ENCODE measurements at places on chromosomes 1 and 21.

DNA sequence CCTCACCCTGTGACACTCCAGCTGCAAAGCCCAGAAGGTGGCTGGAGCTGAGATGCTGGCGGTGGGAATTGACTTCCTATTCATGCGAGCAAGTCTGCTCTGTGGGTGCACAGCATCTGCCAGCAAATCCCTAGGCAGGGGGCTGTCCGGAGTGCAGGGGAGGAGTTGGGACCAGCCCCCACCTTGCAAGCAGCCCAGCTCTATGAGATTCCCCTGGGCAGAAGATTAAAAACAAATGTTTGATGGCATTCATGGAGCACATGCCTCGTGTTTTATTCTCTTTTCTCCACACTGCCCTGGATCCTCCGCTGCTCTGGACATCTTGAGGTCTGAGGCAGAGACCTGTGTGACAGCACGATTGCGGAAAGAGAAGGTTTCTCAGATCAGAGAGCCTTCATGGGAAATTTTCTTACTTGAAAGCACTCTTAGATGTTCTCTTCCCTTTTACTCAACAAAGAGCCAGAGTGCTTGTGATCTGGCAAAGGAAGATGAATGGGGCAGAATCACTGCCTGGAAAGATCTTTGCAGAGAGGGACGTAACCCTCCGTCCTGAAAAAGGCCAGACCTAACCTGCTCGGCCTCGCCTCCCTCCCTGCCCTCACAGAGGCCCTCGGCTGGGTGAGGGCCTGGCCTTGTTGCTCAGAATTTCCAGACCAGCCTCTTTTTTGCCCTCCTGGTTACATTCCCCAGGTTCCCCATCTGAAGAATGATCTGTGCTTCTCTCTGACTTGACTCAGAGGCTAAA lies 597.1 kb downstream of the KIF26B start:
- no peak for DNase-seq

DNA sequence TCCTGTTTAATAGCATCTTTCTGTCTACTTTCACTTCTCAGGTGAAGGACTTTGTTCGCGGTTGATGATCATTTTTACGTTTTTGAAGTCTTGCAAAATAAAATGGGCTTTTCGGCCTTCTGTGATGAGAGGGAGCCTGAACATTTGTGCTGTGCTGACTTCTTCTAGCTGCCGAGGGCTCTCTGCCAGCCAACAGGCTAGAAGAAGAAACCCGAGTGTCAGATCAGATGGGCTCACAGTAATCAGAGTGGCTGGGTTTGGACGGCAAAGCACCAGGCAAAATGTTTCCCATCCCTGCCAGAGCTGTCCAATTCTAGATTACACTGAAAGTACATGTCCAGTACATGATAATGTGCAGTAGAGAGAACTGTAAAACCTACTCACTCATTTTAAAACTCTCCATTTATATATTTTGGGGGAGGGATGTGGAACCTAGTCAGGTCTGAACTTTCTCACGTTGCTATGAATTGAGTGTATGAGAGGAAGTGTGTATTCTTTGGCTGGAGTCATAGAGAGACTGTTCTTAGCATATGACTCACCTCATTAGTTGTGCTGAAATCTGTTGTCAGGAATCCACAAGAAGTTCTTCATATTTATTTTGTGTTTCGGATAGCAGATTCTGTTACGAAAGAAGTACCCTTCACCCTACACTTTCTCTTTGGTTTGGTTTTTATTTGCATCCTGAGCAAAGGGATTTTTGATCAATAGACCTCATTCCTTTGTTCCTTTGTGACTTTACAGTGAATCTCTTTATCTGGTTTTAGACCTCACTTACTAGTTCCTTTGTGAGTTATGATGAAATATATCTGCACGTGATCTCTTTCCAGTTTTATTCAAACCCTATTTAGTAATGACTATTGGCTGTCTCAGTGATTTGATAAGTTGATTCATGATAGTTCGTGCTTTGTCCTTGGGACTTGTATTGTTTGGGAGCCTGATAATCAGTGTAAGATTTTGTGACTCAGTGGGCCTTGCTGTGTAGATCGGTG lies 4.8 kb downstream of the ATP1A1 start:
- DNase-seq, result peak; percentile 78

DNA sequence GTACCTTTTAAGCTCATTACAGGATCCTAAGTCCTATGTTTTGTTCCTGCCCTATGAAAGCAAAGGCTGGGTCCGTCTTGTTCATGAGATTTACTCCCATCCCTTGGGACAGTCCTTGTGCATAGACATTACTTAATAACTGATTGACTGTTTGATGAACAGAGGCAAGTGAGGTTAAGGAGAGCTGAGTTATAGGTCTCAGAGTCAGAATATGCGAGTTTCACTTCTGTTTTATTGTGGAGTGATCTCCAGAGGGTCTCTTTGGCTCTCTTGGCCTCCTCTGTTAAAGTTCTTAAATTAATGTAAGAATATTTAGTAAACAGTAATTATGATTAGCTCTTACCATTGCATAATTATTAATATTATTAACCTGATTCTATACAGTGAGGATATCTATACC lies 52.6 kb downstream of the BRINP2 start:
- DNase-seq, result no peak

- no peak for DNase-seq
Observed at GRCh38 chr1:7578206-7578605, 192.9 kb upstream of the VAMP3 start.

DNA sequence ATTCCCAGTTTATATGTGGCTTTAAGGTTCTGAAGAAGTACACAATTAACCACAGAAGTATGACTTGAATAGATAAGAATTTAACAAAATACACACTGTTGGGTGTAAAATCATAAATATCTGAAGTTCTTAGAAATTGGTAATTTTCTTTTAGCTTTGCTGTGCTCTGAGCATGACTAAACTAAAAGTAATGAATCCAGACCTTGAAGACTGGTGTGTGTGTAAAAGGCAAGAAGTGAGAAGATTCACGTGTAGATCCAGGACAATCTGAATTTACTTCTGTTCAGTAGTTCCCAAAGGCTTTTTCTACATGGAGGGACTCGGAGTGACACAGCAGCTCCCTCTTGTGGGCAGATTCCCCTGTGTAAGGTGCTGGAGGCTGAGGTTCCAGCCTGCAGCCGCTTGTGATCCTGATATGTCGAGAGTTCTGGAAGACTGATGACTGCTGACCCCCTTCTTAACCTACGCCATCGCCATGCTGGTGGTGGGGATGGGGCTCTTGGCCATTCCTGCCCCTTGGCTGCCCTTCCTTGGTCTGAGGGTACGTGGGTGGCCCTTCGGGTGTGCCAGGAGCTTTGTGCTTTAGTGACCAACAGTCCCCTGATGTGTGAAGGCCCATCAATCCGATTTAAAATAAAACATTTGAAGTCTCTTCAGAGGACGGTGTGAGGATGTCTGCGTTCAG lies 62.7 kb downstream of the ADARB1 start:
- peak; percentile 84 for DNase-seq

- DNase-seq, result no peak
Observed at GRCh38 chr1:25809283-25809926, 9.4 kb downstream of the SELENON start.

- DNase-seq, result no peak
Observed at GRCh38 chr1:206558794-206559671, 51.7 kb downstream of the RASSF5 start.

DNA sequence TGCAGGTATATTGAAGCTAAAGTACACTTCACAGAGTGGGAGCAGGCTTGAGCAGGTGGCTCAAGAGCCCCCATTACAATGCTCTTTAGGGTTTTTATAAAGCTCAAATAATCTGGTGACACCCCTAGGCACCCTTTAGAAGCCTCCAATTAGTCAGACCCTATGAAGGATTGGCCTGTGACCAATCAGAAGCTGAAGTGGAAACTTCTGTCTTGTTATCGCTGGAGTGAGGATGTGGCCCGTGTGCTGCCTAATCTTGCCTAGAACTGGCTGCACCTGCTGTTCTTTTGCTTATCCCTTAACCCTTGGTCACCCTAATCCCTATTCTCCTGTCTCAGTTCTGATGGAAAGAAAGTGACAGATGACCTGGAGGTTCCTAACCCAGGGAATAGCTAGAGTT lies 70.8 kb upstream of the ABCG1 start:
- no peak for DNase-seq
